Type B pancreatic cell (in vitro differentiated cells): ENCODE measurements at places on chromosomes 5 and 9. TPM values are rescaled to one million over a fixed set of nuclear protein-coding genes. Genes with fewer than 3 reads are reported as not detected.

PCDHGA10 gene
- 9.8 and 18.5 TPM in 2 replicates for total RNA-seq

MARCHF11 gene
- total RNA-seq = 1.0 and 1.2 TPM in 2 replicates

DCAF12 gene
- total RNA-seq = 42.4 and 45.3 TPM in 2 replicates

ANKRD18A gene
- total RNA-seq = 4.3 and 7.1 TPM in 2 replicates

GABRB2 gene
- total RNA-seq = 2.5 and 6.6 TPM in 2 replicates

GLE1 gene
- 17.6 and 21.8 TPM in 2 replicates for total RNA-seq

TIGD6 gene
- total RNA-seq = 4.9 and 5.5 TPM in 2 replicates

SLC34A1 gene
- 0.12 and 0.22 TPM in 2 replicates for total RNA-seq

FBXO10 gene
- total RNA-seq = 10.5 and 18.5 TPM in 2 replicates

SCGB3A2 gene
- 1.4 TPM in 1 of 2 replicates, not detected in the other for total RNA-seq

TMEM167A gene
- total RNA-seq = 107 and 124 TPM in 2 replicates

SOWAHA gene
- total RNA-seq = 2.5 and 4.4 TPM in 2 replicates

TMEM171 gene
- 0.38 and 1.3 TPM in 2 replicates for total RNA-seq

SH3PXD2B gene
- total RNA-seq = 38.4 and 52.3 TPM in 2 replicates
